ENCODE measurements at places on chromosomes 4 and X.

DNA sequence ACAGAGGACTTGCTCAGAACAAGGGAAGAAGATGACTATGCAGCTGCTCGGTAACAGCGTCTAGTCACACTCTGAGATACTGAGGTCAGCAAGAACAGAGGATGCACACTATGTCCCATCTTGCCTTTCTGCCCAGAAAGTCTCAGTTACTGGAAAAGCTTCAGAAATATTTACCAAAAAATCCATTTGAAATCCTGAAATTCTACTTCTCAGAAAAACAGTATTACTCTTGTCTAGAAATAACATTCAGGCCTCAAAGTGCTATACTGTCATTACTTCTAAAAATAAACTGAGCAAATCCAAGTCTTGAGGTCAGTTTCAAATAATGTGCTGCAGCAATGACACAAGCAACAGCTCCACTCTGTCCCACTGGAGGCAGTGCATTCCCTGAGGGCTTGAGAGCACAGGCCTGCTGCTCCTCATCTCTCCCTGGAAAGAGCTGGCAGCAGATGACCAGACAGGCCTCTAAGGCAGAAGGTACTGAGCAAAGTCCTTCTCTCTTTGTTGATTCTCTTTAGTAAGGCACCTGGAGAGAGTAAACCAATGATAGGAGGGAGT, 76.9 kb downstream of the CAMK2D start:
- no peak for DNase-seq

DNA sequence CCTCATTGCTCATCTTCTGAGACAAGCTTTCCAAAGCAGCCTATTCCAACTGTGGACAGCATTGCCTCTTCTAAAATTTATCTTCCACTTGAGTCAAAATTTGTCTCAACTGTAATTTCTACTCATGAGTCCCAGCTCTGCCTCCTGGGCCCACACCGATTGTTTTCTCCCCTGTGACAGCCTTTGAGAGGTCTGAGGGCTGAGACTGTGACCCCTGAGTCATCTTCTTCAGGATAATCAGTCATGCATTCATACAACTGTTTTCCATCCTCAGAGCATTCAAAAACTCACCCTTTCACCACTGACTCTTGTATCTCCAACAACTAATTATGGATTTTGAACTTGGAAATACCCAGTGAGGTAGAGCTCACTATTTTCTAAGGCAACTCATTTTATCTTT, 228.1 kb downstream of the EDA2R start:
- DNase-seq, result no peak

- no peak for DNase-seq
These were observed 8.2 kb downstream of the ABLIM2 start for GRCh38 chr4:8150152-8151090.

DNA sequence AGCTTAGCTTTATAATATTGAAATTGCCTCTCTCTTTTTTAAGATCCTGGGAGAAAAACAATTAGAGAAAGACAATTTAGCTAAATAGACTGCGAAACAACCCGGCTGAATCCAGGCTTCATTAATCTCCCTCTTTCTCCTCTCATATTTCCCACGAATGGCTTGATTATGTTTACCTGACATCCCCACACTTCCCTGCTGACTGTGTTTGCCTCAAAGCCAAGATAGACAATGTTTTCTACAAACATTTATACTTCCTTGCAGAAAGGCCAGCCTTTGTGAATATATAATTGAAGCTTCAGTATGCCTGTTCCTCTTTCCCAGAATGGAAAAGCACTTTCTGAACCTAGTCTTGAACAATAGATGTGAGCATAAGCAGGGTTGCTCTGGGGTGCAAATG, 566.8 kb downstream of the PDHA2 start:
- DNase-seq, result no peak

GRCh38 chr4:1419708-1420107, 13.5 kb upstream of the NKX1-1 start:
- DNase-seq, result no peak

GRCh38 chr4:104848597-104849225, 298.0 kb upstream of the TET2 start:
- DNase-seq, result no peak

DNA sequence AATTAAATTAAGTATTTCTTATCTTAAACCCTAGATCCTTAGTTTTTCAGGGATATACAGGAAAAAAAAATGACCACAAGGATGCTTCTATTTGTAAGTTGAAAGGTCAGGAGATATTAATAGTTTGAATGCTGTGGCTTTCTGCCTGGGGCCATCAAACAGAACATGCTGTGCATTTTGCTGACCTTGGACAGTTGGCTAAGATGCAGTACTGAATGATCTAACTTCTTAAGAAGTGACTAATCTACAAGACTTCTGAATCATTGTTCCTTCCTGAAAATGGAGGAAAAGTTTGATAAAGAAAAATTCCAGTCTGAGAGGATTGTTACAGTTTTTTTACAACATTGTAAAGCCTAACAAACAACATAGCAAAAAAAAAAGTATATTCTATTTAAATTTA, 237.8 kb upstream of the JADE1 start:
- no peak for DNase-seq

- DNase-seq, result no peak
These were observed 1144.4 kb downstream of the NLGN4X start for GRCh38 chrX:5084279-5084678.

- no peak for DNase-seq
These were observed 3.2 kb upstream of the FGF2 start for GRCh38 chr4:122823476-122823875.

DNA sequence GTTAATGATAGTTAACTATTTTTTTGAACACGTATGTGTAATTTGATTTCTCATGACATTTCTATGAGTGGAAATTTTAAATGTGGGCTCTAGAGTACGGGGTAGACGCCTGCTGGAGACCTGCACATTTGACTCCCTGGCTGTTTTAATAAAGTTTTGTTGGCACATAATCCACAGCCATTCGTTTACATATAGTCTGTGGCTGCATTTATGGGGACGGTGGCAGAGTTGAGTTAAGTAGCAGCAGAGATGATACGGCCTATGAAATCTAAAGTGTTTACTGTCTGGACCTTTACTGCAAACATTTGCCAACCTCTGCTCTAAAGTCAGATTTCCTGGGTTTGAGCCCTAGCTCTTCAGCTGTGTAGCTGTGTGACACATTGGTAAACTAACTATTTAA, 118.8 kb downstream of the CHRNA9 start:
- no peak for DNase-seq

GRCh38 chr4:7699031-7699430, 240.6 kb downstream of the AFAP1 start:
- no peak for DNase-seq

GRCh38 chr4:88659055-88659889, 38.4 kb downstream of the NAP1L5 start:
- DNase-seq, result peak; percentile 60

GRCh38 chrX:39199429-39199828, 398.2 kb downstream of the MID1IP1 start:
- DNase-seq, result no peak

- no peak for DNase-seq
These were observed 224.4 kb upstream of the SMIM31 start for GRCh38 chr4:164529486-164529885.

DNA sequence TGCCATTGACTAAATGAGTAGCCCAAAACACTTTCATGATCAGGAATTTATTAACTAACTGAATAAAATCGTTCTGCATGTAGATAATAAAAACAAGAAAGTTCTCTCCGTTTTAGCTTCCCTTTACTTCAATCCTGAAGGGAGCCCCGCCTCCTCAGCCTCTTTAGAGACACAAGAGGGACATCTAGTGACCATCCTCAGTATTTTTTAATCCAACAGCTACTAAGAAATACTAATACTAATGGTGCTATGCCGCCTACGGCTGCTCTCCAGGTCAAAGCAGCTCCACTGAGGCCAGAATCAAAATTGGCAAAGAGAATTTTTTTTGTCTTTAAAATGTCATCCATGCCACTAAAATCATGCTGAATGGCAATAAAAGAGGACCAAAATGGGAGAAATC, 3.2 kb upstream of the PCDH19 start:
- peak; percentile 89 for DNase-seq

GRCh38 chrX:28609917-28610613, 22.8 kb downstream of the IL1RAPL1 start:
- no peak for DNase-seq

DNA sequence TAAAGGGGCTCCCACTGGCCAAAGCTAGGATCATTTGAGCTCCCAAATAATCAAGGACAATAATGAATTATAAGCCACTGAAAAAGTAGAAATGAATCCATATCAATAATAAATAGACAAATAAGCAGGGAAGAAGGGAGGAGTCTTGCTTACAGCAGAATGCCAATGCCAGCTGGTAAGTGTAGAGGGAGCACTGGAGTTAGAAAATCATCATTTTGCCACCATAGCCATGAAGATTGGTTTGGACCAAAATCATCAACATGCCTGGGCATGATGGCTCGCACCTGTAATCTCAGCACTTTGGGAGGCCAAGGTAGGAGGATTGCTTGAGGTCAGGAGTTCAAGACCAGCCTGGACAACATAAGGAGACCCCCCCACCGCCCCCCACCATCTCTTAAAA, 20.4 kb upstream of the SH3KBP1 start:
- no peak for DNase-seq

DNA sequence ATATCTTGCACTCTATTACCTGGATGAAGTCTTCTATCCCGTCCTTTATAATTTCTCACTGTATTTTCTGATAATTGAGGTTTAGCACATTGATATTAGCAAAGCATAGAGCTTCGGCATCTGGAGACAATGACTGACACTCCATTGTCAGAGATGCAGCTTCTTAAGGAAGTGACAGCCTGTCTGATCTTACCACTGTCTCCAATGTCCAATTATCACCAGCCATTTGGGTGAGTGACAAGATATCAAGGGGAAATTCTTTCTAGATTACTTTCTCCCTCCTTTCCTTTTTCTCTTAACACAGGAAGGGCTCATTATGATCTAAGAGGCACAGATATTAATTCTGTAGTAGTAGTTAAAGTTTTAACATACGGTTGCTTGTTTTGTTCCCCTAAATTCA, 86.4 kb downstream of the LDB2 start:
- no peak for DNase-seq

DNA sequence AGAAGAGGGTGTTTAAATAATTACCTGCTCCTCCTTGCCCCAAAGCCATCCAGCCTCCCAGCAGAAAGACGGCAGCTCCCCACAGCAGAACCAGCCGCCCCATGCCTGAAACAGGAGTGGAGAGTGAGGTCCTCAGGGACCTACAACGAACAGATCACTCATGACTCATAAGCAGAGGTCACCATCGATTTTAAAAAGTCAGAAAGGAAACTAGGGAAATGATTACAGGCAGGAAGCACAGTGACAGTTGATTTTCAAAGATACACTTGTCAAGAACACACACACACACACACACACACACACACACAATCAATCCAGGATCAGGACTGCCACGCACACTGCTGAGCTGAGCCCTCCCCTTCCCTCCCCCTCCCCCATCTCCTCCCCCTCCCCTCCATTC, at the start of gene CRLF2:
CRLF2 (minus strand) TSS at position 118 of the 400 bp plus-strand sequence; CDS start at position 103, 15 bp downstream.
- DNase-seq, result no peak

GRCh38 chr4:23922541-23923111, 32.8 kb upstream of the PPARGC1A start:
- DNase-seq, result no peak

DNA sequence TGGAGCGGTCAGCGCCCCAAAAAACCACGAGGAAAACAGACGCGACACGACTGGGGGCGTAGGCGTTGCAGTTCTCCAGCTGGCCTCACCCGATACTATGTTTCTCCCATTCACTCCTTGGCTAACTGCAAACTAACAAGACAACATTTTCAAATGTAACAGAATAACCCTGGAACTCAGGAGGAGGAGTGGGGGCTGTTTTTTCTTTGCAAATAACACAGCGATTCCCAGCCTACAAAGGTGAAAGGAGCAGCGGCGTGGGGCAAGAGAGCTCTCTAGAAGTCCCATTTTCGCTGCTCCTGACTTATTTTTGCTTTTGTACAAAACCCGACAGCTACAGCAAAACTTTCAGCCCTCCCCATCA, 1.6 kb downstream of the SOX3 start:
- DNase-seq, result peak; percentile 35

DNA sequence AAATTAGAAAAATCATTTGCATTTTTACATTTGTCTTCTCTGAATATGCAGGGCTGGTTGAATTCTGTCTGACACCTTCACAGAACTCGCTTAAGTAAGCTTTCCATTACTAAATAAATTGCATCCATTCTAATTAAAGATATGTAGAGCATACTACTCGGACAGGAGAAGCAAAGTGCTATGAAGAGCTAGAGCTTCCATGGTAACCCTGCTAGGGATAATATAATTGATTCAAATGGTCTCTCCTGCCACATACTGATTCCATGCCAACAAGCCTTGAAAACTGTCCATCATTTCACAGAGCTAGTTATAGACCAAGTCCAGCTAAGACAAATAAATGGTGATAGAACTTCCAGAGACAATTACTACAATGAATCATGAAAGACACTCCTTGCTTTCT, 571.5 kb downstream of the KCNIP4 start:
- DNase-seq, result no peak

DNA sequence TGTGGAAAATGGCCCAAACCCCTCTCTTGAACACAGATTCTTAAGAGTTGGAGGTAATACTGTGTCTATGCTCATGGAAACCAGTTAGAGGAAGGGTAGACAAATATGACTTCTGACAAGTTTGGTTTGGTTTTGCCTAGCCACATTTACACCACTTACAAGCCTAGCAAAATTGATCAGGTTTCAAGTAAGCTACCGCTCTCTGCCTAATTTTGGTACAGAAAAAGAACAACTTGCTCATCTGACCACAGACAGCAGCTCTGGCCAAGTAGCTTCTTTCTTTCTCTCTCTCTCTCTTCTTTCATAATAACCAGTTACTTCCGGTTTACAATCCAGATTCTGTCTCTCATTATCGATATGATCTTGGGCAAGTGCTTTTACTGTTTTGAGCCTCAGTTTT, 260.0 kb downstream of the GLUD2 start:
- no peak for DNase-seq

DNA sequence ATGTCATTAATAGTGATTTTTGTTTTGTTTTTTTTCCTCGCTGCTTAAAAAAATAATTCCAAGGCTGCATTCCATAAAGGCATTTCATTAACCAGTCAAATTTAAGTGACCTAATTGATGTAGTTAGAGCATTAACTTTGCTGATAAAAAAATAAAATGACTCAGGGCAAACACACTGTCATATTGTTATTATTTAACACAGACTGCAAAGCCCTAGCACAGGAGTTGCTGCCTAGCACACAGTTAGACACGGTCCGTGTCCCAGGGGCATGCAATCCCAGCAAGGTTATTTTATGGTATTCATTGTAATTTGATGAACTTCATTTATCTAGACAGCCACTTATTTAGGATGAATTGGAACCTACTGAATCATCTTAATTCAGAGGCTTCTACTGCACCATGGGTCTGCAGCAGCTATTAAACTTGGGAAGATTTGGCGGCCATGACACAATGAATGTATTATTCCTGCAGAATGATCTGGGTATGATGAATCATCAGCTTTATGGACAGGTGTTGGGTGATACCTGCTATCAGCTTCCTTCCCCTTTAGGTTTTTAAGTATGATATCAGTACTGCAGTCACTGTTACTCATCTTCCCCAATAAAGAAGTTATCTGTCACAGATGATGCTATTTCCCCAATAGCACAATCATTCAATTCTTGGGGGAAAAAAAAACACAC, 182.7 kb downstream of the PPARGC1A start:
- no peak for DNase-seq

GRCh38 chr4:91754716-91755115, 549.0 kb upstream of the GRID2 start:
- DNase-seq, result no peak
